ENCODE measurements at places on chromosomes 16 and 17. TPM values are rescaled to one million over a fixed set of nuclear protein-coding genes. Genes with fewer than 3 reads are reported as not detected.
A peak's percentile ranks its signal among the peaks of the same experiment; 100 is the strongest.

DNA sequence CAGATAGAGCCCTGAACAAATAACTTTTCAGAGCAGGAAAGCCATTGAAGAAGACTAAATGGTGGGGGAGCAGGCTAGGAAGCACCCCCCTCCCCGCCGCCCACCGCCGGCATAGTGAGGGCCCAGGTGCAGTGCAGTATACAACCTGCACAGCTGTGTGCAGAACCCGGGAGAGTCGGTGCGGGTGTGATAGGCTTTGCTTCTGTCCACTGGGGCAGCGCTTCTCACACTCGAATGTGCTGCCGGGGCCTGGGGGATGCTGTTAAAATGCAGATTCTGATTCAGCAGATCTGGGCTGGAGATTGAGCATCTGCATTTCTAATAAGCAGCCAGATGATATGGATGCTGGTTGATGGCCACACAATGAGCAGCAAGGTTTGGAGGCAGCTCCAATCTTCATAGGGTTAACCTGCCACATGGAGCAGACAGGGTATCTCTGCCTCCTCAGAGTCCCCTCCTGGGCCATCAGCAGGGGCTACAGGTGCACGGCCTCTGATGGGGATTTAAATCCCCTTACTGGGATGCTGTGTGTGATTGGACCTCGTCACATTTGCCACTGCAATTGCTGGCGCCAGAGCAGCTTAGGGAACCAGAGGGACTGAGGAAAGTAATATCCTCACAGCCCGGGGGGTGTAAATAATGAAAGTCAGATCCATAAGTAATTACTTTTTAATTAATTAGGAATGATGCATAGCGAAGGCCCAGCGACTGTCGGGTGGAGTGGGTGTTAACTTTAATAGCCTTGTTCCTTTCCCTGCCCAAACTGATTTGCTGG, 172.0 kb upstream of the RPL38 start:
- no peak for DNase-seq

- peak; percentile 27 for DNase-seq
Observed at GRCh38 chr17:373613-374230, 21.1 kb upstream of the RPH3AL start.

The CNGB1 gene
- total RNA-seq = under 0.01 TPM

DNA sequence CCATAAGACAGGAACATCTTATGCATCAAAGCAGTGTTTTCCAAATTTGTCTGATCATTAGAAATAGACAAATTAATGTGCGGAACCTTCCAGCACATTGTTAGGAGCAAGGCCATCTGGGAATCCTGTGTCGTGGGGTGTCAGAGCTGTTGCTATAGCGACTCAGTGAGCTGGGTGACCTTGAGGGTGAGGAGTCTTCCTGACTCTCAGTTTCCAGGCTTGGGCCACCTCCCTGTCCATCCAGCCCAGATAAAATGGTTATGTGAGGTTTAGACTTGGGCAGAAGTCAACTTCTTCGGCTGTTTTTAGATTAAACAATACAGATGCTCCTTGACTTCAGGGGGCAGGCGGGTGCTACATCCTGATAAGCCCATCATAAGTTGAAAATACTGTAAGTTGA, 20.6 kb downstream of the MT1X start:
- DNase-seq = no peak

GRCh38 chr17:8117367-8117979, 841 bp downstream of the ALOXE3 start:
- DNase-seq = no peak

- DNase-seq = no peak
Observed at GRCh38 chr17:35374766-35375344, 1.4 kb upstream of the SLFN11 start.

- peak; percentile 74 for DNase-seq
Observed at GRCh38 chr17:57999496-58000017, 7.5 kb downstream of the SRSF1 start.

DNA sequence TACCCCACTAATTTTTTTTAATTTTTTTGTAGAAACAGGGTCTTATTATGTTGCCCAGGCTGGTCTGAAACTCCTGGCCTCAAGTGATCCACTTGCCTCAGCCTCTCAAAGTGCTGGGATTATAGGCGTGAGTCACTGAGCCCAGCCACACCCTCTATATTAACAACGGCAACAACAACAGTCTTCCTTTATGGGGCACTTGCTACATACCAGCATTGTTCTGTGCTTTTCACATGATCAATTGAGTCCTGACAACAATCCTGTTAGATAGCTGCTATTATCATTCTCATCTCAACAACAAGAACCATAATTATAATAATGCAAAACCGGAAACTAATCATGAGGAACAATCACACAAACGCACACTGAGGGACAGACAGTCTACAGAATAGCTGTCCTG, 12.6 kb upstream of the ARL5C start:
- peak; percentile 61 for DNase-seq

DNA sequence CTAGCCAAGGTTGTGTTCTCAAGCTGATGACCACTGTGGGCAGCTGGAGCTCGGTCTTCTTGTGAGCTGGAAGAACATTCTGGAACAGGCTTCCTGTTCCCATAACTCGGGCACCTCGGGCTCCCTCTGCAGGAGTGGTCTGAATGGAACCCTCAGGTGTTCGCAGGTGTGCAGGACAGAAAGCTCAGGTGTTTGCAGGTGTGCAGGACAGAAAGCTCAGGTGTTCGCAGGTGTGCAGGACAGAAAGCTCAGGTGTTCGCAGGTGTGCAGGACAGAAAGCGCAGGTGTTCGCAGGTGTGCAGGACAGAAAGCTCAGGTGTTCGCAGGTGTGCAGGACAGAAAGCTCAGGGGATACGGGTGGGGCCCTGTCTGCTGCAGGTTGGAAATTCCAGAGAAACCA, 109.0 kb upstream of the CACNG5 start:
- no peak for DNase-seq

The C1QTNF1 gene
- total RNA-seq = 0.79 TPM

The DHRS7B gene
- 24.7 TPM for total RNA-seq

- DNase-seq = no peak
Observed at GRCh38 chr16:59686405-59686804, 952.3 kb upstream of the GOT2 start.

DNA sequence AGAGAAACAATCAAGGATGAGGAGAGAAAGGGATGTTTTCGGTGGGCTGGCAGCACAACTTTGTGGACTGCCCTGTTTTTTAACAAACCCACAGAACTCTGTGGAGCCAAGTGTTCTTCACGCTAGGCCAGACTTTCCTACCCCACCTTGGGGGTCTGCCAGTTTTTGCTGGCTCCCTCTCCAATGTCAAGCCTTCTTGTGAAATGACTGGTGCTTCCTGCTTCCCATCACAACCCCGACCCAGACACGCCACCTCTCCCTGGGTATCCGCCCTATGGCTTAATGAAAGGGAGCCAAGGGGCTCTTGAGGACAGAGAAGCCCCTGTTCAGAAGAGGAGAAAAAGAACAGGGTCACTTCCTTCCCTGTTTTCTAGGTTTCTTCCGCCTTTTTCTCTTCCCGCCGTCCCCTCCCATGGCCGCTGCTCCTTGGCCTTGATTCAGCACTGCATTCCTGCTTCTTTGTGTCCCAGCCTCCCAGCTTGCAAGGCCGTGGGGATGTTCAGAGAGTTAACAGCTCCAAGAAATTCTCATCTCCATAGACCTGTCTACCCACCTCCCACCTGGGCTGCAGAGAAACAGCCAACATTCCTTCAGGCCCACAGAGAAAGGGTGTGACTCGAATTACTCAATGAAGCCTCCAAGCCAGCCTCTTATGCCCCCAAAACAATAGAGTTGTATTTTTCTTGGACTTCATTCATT, 16.5 kb upstream of the SOX9 start:
- DNase-seq = no peak

GRCh38 chr17:47705536-47706530, 11.9 kb downstream of the TBKBP1 start:
- no peak for DNase-seq

DNA sequence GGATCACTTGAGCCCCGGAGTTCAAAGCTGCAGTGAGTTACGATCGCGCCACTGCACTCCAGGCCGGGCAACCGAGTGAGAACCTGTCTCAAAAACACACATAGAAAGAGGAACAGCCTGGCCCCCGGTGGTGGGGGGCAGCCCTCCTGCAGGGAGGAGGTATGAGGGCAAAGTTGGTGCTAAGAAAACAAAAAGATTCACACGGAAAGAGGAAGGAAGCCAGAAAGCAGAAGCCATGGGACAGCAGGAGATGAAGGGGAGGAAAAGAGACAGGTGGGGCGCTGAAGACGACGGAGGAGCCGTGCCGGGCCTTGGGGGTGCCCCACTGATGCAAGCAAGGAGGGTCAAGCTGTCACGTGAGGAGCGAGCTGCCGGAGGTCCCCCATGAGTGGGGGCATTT, 8.2 kb upstream of the C16orf74 start:
- no peak for DNase-seq

The UBB gene
- total RNA-seq = 1,827 TPM

GRCh38 chr17:77160091-77160874, 19.5 kb downstream of the SEC14L1 start:
- no peak for DNase-seq

GRCh38 chr17:79905832-79906231, 66.6 kb upstream of the CBX4 start:
- peak; percentile 18 for DNase-seq

The ZP2 gene
- not detected for total RNA-seq

GRCh38 chr17:75996665-75997590, 3.7 kb upstream of the CDK3 start:
- peak; percentile 90 for DNase-seq

- peak; percentile 55 for DNase-seq
Observed at GRCh38 chr17:17189559-17189958, 16.6 kb downstream of the PLD6 start.

The TNFRSF17 gene
- total RNA-seq = not detected

DNA sequence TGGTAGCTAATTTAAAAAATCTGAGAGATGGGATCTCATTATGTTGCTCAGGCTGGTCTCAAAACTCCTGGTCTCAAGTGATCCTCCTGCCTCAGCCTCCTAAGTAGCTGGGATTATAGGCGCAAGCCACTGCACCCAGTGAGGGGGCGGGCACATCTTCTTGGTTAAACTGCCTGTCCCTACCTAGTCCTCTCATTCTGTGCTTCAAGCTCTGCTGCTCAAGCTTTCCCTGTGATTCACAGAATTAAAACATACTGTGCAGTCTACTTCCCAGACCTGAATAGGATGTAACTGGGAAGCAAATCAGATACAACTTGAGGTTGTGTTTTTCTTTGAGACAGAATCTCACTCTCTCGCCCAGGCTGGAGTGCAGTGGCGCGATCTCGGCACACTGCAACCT, 2.3 kb downstream of the MRPL38 start:
- DNase-seq = no peak

The CD7 gene
- not detected for total RNA-seq

The CACNG3 gene
- total RNA-seq = not detected

GRCh38 chr17:81403671-81404534, 8.6 kb downstream of the BAHCC1 start:
- no peak for DNase-seq

GRCh38 chr17:65547253-65547670, 14.2 kb downstream of the AXIN2 start:
- no peak for DNase-seq

All from bronchial epithelial cell (primary cell).